Epithelial cell of umbilical artery (primary cell): ENCODE measurements at places on chromosomes 11 and 22. TPM values are rescaled to one million over a fixed set of nuclear protein-coding genes. Genes with fewer than 3 reads are reported as not detected.

FERMT3 gene
- 8.1 and 22.2 TPM in 2 replicates for total RNA-seq

HBD gene
- total RNA-seq, result not detected in 2 replicates

MEI1 gene
- 1.1 and 1.3 TPM in 2 replicates for total RNA-seq

RRAS2 gene
- total RNA-seq, result 99.1 and 178 TPM in 2 replicates

SPDYC gene
- not detected in 2 replicates for total RNA-seq

CNIH2 gene
- not detected in 2 replicates for total RNA-seq

KIRREL3 gene
- total RNA-seq, result under 0.01 TPM in 1 of 2 replicates, not detected in the other

APOBEC3H gene
- total RNA-seq, result 0.32 TPM in 1 of 2 replicates, not detected in the other

CNGA4 gene
- total RNA-seq, result under 0.01 TPM in 1 of 2 replicates, not detected in the other

TYMP gene
- 8.1 and 25.5 TPM in 2 replicates for total RNA-seq

PAX6 gene
- not detected in 2 replicates for total RNA-seq

MRGPRF gene
- 0.30 and 0.32 TPM in 2 replicates for total RNA-seq

ZNF215 gene
- 2.9 and 7.1 TPM in 2 replicates for total RNA-seq

PIK3IP1 gene
- 7.4 and 8.1 TPM in 2 replicates for total RNA-seq

RFPL1 gene
- not detected in 2 replicates for total RNA-seq

APOA1 gene
- not detected in 2 replicates for total RNA-seq

APOBEC3G gene
- total RNA-seq, result 2.9 and 17.6 TPM in 2 replicates

FXYD2 gene
- 0.65 and 0.76 TPM in 2 replicates for total RNA-seq

ZNRF3 gene
- total RNA-seq, result 2.7 and 3.6 TPM in 2 replicates

PDGFD gene
- total RNA-seq, result 6.2 and 13.8 TPM in 2 replicates

PRR33 gene
- total RNA-seq, result not detected in 2 replicates

SLC17A6 gene
- not detected in 2 replicates for total RNA-seq

KCNC1 gene
- not detected in 2 replicates for total RNA-seq

DSCAML1 gene
- not detected in 2 replicates for total RNA-seq

UBQLN3 gene
- total RNA-seq, result not detected in 2 replicates

CBLIF gene
- total RNA-seq, result not detected in 2 replicates

SULT4A1 gene
- 0.32 TPM in 1 of 2 replicates, not detected in the other for total RNA-seq

NEFH gene
- 0.97 and 1.1 TPM in 2 replicates for total RNA-seq

MS4A14 gene
- total RNA-seq, result not detected in 2 replicates

SCUBE2 gene
- 0.15 and 0.32 TPM in 2 replicates for total RNA-seq

CHADL gene
- 0.76 and 0.97 TPM in 2 replicates for total RNA-seq

BTBD10 gene
- 122 and 144 TPM in 2 replicates for total RNA-seq

PLEKHB1 gene
- total RNA-seq, result 0.61 TPM in 1 of 2 replicates, not detected in the other

CABP4 gene
- total RNA-seq, result 0.65 and 1.4 TPM in 2 replicates

RIMBP3B gene
- total RNA-seq, result not detected in 2 replicates

INPP5J gene
- total RNA-seq, result under 0.01 and 0.30 TPM in 2 replicates

DNAJB7 gene
- total RNA-seq, result not detected in 2 replicates

APOA4 gene
- total RNA-seq, result not detected in 2 replicates

ACRV1 gene
- total RNA-seq, result not detected in 2 replicates

KDM4E gene
- total RNA-seq, result not detected in 2 replicates

OR8D4 gene
- under 0.01 TPM in 1 of 2 replicates, not detected in the other for total RNA-seq

PANX2 gene
- 0.15 and 0.65 TPM in 2 replicates for total RNA-seq

C11orf87 gene
- not detected in 2 replicates for total RNA-seq

TRPM5 gene
- total RNA-seq, result not detected in 2 replicates

OR52N4 gene
- not detected in 2 replicates for total RNA-seq

TMA7B gene
- not detected in 2 replicates for total RNA-seq

NECTIN1 gene
- total RNA-seq, result 5.2 and 5.5 TPM in 2 replicates

RNF169 gene
- 9.7 and 20.2 TPM in 2 replicates for total RNA-seq

PRR14L gene
- 22.6 and 23.7 TPM in 2 replicates for total RNA-seq
